ENCODE measurements at places on chromosomes 3 and 15.

GRCh38 chr3:82022836-82023235 lies 261.4 kb upstream of the GBE1 start:
- no peak for DNase-seq

DNA sequence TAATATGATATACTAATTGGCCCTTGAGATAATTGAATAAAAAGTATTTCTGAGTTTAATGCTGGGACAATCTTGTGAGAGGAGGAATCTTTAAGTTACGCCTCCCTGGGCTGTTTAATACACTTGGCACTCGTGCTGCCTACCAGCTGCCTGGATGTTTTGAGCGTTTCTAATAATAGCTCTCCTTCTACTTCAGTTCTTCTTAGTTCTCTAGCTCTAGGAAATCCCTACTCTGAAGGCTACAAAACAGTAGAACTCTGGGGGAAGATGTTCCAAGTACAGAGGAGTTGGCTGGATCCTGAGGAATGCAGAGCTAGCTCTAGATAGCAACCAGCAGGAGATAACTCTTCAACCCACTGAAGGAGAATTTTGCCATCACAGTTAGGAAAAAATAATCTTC lies 3.5 kb downstream of the NAALADL2 start:
- no peak for DNase-seq

GRCh38 chr3:176785171-176785570 lies 412.1 kb downstream of the TBL1XR1 start:
- no peak for DNase-seq

DNA sequence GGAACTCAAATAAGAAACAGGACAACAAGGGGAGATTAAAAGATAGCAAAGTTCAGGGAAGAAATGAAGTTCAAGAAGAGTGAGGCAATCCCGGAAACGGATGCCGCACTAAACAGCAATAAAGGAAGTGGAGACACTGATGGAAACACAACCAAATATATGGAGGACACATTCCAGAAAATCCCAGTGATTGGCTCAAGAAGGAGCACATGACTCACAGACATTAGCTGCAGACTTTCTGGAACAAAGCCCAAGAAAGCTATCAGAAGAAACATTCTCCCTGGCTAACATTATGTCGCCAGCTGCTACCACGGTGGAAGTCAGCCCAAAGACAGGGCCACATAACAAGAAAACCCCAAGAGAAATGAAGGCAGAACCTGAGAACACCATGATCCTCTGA lies 18.1 kb upstream of the VGLL4 start:
- no peak for DNase-seq

DNA sequence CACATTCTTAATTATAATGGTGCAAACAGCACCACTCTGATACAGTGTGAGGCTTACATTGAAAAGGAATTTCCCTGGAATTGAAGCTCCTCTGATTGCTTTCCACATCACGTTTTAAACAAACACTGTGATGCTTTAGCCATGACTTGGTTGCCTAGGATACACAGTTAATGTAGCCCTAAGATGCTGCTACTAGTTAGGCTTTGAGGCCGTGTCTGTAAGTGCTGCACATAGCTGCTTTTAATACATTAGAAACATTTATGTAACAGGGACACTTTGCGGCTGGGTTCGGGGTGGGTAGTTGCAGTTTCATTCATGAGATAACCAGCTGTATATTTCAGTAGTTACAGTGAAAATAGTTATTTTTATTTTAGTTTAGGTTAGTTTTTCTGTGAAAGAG lies 334.7 kb downstream of the NLGN1 start:
- DNase-seq: no peak

- DNase-seq: no peak
These were observed 759 bp upstream of the GMPS start for GRCh38 chr3:155869691-155870090.

GRCh38 chr3:181941250-181941649 lies 229.5 kb downstream of the SOX2 start:
- DNase-seq: no peak

DNA sequence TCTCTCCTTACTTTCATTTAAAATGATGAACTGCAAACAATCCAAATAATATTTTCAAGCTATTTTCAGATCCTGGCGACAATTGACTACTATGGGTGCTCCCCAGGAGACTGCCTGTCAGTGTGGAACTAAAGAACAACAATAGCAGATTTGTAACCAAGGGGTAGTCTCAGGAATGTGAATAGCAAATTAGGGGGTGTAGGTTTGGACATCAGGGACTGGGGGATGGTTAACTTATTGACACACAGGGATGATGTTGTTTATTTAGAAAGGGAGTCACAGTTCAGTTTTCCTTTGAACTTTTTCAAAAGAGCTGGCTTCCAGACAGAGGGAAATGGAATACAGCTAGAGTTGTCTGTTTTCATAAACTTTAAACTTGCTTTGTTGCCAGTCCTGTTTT lies 229.8 kb downstream of the LRTM1 start:
- DNase-seq: no peak

DNA sequence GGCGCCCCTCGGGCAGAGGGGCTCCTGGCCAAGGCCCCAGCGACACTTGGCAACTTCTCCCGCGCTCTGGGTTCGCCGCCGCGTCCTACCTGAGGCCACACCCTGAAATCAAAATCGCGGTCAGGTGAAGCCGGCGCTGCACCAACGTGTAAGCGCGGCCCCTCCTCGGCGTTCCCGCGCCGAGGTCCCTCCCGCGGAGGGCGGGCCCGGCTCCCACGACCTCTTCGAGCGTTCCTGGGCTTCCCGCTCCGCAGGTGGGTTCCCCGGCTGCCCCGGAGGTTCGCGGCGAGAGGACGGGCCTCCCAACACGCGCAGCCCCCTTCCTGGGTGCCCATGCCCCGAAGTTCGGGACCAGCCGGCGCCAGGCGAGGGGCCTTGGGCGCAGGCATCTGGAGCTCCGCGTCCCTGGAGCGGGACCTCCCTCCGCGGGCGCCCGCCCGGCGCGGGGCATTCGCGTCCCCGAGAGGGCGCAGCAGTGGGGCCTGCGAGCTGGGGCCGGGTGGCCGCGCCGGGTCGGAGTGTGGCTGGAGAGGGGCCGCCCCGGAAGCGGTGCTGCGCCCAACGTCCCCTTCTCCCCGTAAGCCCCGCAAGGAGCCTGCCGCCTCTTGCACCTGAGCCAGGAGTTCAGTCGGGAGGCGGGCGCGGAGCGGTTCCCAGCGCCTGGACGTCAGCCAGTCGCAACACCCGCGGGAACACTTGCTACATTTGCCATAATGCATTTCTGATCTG lies 13.7 kb downstream of the PAK6 start:
- DNase-seq: no peak

- DNase-seq: no peak
These were observed 17.5 kb upstream of the POC1A start for GRCh38 chr3:52171514-52172261.

DNA sequence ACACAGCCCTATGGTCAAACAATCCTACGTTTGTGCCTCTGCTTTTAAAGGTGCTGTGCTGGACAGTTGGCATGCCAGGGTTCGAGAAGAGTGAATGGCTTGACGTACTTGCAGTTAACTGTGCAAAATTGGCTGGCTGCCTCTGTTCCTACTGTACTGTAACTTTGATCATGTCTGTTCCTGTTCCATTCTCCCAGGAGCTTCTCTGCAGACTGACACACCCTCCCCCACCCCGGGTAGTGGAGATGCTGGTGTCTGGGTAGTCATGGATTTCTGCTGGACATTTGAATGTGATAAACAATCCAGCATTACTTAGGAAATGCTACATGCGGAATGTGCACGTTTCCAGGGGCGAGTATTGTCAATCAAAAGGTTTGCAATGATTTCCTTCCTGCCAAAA lies 6.5 kb upstream of the VILL start:
- DNase-seq: no peak

- no peak for DNase-seq
These were observed 212.3 kb upstream of the CFAP20DC start for GRCh38 chr3:59262076-59262498.

- no peak for DNase-seq
These were observed 44.1 kb downstream of the UMPS start for GRCh38 chr3:124774327-124774718.

DNA sequence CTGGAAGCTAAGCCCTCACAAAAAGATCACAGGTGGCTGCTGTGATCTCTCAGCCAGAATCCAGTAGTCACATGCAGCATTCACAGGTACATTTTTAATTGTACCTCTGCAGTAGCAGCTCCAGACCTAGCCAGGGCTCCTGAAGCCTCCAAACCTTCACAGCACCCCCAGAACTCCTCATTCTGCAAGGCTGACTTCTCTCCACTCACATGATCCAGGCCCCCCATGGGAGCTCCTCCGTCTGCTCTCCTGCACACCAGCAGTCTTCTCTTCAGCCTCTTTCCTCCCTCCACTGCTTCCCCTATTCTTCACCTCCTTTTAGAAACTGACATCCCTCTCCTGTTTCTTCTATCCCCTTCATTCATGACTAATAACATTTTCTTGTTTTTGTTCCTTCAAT lies 13.2 kb upstream of the CPEB1 start:
- no peak for DNase-seq

GRCh38 chr3:30098243-30098642 lies 508.2 kb upstream of the TGFBR2 start:
- DNase-seq: no peak

DNA sequence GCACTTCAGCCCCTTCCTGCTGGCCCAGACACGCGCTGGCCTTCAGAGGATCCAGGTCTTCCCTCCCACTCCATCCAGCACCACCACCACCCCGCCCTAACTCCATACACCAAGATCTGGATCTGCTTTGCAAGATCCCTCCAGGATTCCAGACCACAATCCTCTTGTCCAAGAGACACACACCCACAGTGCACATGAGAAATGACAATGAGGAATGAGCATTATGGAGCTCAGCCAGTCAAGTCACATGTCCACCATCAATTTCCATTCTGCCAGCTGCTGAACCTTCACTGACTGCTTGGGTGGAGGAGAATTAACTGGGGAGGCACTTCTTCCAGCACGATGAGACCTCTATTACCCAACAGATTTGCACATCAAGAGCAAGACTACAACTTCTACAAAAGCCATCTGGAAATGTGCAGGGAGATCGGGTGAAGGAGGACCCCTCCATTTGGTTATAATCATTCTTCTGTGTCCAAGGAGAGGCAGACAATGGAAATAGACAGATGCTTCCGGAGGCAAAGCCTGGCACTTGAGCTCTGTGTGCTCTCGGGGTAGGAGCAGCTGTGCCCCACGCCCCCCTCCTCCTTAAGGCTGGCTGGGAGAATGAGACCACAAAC lies 12.3 kb upstream of the SPATA12 start:
- DNase-seq: no peak

- no peak for DNase-seq
These were observed 59.1 kb downstream of the IQSEC1 start for GRCh38 chr3:13013994-13014754.

- no peak for DNase-seq
These were observed 426.3 kb downstream of the MECOM start for GRCh38 chr3:169237201-169237600.

Measured in activated naive CD8-positive, alpha-beta T cell treated with anti-CD3 and anti-CD28 coated beads, Interleukin-2, amount 50 U/mL, for 16 hours (primary cell).